ENCODE measurements at places on chromosomes 3 and 15.

DNA sequence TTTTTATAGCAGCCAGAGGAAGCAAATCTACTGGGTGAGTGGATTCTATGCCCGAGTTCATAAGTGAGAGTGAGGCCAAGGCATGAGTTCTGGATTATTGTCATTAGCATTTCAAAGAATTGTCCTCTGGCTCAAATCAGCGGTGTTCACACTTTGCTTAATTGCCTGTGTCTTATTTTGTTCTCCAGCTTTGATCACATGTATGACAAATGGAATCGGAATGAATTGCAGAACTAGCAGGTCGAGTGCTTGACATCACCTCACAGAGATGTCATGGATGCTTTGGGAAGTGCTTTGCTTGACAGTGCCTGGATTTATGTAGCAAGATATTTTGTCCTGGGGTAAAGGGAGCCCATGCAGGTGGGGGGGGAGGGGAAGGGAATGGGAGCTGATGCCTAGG, 68.0 kb downstream of the SH3GL3 start:
- no peak for DNase-seq

DNA sequence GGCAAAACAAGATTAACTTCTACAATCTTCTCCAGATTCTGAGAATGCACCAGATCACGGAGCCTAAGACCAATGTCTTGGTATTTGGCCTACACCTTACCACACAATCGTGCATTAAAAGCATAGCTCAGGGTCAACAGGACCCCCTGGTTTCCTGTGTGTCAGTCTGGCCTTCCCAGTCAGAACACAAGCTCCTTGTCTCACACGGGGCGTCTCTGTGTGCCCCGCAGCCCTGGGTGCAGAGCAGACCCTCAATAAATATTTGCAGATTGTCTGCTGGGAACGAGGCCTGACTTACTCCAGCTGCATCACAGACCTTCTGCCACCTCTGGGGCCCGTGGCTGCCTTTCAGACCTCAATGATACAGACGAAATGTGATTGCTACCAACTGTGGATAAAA, 82.5 kb upstream of the CTNNB1 start:
- DNase-seq = no peak

DNA sequence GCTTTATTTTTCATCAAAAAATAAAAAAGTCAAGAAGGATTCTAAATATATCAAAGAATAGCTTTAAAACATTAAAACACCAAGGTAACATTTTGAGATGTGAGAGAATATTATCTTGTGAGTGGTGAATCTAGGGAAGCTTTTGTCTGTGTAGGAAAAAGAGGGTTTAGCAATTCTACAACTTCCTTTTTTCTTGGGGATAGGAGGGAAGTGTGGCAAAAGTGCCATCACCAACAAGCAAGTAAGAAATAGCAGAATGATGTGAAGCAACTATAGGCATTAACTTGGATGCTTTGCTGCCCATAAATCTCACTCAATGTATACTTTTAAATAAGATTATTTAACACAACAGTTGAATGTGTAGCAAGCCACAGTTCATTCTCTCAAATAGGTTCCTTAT, 57.8 kb upstream of the SUCLG2 start:
- DNase-seq = no peak

GRCh38 chr3:75951941-75952340, 166.6 kb upstream of the ZNF717 start:
- no peak for DNase-seq

DNA sequence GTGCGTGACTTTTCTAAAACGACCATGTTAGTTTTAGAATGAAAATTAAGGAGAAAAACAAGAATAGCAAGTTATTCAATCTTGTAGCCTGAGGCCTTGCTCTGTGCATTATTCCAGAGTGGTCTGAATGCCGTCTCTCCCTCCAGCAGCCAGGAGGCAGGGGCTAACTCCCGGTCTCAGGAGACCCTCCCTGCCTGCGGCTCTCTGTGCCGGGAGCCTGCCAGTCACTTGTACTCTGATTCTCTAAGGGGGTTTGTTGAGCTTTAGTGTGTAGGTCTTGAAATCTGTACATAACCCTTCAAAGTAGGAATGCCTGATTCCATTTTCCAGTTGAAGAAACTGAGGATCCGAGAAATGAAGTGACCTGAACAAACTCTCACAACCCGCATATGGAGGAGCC, 97.3 kb downstream of the ARNT2 start:
- DNase-seq = no peak

GRCh38 chr3:100635273-100635701, 25.9 kb downstream of the ADGRG7 start:
- no peak for DNase-seq

GRCh38 chr15:87347806-87348515, 908.6 kb downstream of the NTRK3 start:
- DNase-seq = no peak

GRCh38 chr3:61078048-61078752, 173.1 kb downstream of the FHIT start:
- DNase-seq = no peak

GRCh38 chr3:71890356-71890931, 105.5 kb upstream of the PROK2 start:
- DNase-seq = no peak

DNA sequence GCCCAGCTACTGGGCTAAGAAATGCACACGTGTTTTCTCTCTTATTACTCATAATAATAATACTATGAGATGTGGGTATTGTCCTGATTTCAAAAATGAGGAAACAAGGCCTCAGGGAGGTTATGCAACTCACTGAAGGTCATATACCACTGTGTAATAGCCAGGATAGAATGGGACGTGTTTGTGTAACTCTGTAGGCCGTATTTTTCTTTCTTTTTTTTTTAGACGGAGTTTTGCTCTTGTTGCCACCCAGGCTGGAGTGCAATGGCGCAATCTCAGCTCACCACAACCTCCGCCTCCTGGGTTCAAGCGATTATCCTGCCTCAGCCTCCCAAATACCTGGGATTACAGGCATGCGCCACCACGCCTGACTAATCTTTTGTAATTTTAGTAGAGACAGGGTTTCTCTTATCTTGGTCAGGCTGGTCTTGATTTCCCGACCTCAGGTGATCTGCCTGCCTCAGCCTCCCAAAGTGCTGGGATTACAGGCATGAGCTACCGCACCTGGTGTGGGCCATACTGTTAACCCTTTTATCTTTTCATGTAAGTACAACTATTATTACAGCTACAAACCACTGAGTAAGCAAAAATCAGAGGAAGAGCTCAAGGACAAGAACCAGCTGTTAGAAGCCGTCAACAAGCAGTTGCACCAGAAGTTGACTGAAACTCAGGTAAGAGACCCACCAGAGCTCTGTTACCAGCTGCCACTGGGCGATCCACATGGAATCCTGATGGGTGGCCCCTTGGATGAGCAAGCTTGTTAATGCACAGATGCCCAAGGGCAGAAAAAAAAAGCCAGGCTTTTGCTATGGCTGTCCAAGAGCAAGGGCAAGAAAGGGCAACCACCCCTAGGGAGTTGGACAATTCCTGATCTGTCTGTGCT, 6.7 kb downstream of the KNSTRN start:
- no peak for DNase-seq

- no peak for DNase-seq
Measured at GRCh38 chr15:72916897-72917296, 133.3 kb upstream of the ADPGK start.

DNA sequence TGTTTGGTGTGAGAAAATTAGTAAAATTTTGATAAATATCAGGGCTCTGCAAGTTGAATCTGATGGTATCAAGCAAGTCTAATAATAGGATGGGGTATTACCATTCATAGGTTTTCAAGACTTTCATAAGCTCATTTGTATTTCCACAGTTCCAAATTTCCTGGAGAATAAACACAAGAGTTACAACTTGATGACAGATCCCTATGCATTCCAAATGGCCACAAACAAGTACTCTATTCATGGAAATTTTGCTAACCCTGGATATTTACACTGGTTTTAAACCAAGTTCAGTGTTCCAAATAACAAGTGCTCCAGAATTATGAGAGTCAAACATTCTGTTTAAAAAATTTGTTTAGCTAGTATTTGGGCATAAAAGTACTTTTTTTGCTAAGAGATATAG, 75.0 kb upstream of the CNTN6 start:
- DNase-seq = no peak

- no peak for DNase-seq
Measured at GRCh38 chr3:15979495-15979894, 181.7 kb upstream of the ANKRD28 start.

DNA sequence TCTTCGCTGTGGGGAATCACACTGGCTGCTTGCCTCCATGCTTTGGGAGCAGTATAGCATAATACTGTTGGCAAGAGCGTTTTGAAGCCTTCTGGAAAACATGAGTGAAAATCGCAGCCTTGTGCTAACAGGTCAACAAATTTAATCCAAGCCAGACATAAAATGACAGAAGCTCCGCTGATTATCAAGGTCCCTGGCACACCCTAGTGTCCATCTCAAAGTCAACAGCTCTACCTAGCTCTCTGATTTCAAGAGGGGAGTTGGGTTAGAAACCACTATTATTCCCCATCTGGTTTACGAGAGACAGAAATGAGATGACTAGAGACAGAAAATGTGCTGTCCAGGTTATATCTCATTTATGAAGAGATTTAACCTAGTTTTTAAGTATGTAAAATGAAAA, 73.6 kb upstream of the MDFIC2 start:
- DNase-seq = no peak

DNA sequence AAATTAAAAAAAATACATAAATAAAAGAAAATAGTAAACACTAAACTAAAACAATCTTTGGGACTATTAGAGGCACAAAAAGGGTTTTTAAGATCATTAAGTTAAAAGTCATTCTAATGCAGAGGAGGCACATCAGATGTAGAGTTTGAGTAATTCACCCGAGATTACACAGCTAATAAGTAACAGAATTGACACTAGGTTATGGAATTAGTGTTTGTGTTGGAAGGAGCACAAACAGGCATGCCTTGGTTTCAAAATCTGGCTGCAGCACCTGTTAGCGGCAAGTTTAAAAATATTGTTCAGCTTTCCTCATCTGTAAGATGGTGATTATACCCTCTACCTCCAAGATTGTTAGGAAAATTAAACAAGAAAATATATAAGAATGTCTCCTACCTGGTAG, 39.0 kb downstream of the RASA2 start:
- no peak for DNase-seq

DNA sequence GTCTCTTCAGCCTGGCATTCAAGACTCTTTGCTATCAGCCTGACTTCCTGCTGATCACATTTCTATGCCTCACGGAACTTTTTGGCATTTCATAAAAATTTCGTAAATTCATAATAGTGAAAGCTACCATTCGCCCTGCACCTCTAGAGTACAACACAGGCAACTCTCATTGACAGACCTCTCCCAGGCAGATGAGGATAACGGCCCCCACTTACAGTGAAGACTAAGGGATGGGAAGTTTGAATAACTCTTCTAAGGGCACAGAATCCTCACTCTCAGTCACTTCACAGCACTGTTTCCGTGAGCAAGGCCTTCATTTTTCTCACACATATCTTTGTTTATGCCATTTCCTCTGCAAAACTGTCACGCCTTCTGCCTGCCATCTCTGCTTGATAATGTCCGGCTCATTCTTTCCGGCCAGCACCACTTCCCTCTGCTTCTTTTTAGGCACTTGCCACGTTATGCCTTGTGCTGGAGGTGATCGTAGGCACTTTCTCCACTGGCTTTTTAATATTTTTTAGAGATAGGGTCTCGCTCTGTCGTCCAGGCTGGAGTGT, 224.1 kb upstream of the HES1 start:
- no peak for DNase-seq

- DNase-seq = no peak
Measured at GRCh38 chr3:129022114-129023007, 21.3 kb downstream of the EFCC1 start.

- DNase-seq = no peak
Measured at GRCh38 chr3:37198996-37199395, 24.6 kb upstream of the LRRFIP2 start.

- DNase-seq = no peak
Measured at GRCh38 chr3:190684776-190685175, 170.9 kb downstream of the IL1RAP start.

- DNase-seq = no peak
Measured at GRCh38 chr15:93331545-93332167, 242.6 kb upstream of the RGMA start.

DNA sequence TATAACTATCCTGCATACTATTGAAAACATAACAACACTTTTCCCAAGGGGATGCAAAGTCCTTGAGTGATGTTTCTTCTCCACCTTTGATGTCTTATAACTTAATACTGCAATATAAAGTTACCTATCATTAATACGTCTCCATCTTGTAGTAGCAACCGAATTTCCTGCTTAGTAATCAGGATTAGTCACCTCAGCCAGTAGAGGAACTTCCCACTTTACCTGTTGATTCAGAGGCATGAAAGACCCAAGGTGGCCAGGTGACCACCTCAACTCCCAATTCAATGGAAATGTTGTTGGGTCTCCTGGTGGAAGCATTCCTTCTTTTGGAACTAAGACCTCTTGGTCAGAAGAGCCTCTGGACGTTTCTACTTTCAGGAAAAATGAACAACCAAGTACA, 3.5 kb upstream of the TMCC1 start:
- no peak for DNase-seq

DNA sequence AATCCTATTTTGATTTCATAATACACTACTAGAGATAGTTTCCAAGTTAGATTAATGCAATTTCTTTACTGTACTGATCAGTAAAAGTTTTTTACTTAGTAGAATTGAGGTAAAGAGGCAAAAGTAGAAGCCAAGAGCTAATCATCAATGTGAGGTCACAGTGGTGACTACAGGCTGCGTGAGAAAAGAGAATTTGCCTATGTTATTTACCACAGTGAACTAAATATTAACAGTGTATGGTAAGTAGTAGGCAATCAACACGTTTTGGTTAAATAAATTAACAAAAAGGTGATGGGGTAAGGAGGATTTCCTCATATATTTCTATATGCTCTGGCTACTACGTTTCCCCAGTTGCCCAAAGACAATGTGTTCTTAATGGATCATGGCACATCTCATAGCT, 202.2 kb upstream of the CMC1 start:
- no peak for DNase-seq

GRCh38 chr3:33799202-33799551, 747 bp downstream of the PDCD6IP start:
- DNase-seq = no peak

DNA sequence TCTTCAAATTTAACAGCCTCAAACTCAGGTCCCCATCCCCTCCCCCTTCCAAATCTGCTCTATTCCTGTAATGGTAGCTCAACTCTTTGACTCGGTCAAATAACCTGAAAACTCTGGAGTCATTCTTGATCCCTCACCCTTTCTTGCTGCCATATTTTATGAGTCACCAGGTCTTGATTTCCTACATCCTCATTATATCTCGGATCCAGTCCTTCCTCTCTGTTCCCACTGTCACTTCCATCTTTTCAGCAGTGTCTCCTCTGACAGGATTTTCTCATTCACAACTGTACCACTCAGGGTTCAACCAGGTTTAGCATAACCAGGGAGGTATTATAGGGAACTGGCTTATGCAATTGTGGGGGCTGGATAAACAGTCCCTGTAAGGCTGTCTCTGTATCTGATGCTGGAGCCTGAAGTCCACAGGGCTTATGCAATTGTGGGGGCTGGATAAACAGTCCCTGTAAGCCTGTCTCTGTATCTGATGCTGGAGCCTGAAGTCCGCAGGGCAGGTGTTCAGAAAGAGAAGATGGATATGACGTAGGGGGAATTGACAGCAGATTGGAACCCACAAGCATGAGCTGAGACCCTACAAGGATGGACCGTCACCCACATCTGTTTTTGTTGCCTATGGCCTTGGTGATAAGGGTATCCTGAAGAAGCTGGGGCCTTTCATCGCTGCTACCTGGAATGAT, 9.1 kb upstream of the FETUB start:
- no peak for DNase-seq

GRCh38 chr3:14253707-14254382, 75.2 kb downstream of the LSM3 start:
- no peak for DNase-seq

- no peak for DNase-seq
Measured at GRCh38 chr3:189103208-189103607, 68.6 kb upstream of the TPRG1 start.

Data from activated gamma-delta T cell (primary cell).